Upper lobe of left lung (tissue), 6 donors: ENCODE measurements at places on chromosomes 3 and 15. TPM values are rescaled to one million over a fixed set of nuclear protein-coding genes. Genes with fewer than 3 reads are reported as not detected.

KBTBD12 gene
- total RNA-seq: 0.37 TPM

WNT5A gene
- 29.3 TPM for total RNA-seq

PGBD4 gene
- 0.55 TPM for total RNA-seq

GP9 gene
- total RNA-seq: 8.9 TPM

CLCN2 gene
- total RNA-seq: 14.7 TPM

CGNL1 gene
- total RNA-seq: 81.8 TPM

TGM4 gene
- total RNA-seq: not detected

HMCES gene
- total RNA-seq: 30.8 TPM

SLC30A4 gene
- total RNA-seq: 5.5 TPM

NR2E3 gene
- total RNA-seq: not detected

TRPM1 gene
- not detected for total RNA-seq

TIMP4 gene
- 8.4 TPM for total RNA-seq

ACAN gene
- total RNA-seq: 0.46 TPM

PTX3 gene
- total RNA-seq: 8.3 TPM

C3orf85 gene
- total RNA-seq: not detected

FBLN2 gene
- 2.1 TPM for total RNA-seq
